ENCODE measurements at places on chromosomes 13 and 19.

GRCh38 chr19:44702551-44703176 lies 3.7 kb downstream of the CEACAM16 start:
- no peak for DNase-seq

DNA sequence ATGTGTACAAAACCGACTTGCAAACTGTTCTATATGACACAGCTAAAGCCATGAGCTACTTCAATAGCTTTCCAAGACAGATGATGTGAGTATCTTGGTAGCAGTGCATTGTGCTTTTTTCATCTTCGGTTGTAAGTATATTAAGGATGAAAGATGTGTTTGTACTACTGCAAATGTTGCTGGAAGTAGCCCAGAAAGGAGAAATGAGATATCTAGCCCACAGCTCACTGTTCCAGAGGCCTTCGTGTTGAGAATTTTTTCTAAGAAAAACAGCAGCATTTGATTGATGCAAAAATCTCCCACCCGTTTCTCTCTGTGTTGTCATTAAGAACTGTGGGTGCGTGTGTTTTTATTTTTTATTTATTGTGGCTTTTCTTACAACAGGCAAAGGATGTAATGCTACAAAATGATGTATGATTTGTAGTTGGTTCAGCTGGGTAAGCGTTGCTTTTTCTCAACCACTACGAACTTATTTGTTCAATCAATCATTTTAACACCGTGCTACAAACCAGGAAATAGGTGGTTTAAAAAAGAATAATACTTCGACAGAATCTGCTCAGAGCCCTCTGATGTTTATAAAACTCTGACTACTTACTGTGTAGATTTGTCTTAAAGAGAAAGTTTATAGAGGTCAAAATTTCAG lies 41.6 kb upstream of the RFC3 start:
- no peak for DNase-seq

DNA sequence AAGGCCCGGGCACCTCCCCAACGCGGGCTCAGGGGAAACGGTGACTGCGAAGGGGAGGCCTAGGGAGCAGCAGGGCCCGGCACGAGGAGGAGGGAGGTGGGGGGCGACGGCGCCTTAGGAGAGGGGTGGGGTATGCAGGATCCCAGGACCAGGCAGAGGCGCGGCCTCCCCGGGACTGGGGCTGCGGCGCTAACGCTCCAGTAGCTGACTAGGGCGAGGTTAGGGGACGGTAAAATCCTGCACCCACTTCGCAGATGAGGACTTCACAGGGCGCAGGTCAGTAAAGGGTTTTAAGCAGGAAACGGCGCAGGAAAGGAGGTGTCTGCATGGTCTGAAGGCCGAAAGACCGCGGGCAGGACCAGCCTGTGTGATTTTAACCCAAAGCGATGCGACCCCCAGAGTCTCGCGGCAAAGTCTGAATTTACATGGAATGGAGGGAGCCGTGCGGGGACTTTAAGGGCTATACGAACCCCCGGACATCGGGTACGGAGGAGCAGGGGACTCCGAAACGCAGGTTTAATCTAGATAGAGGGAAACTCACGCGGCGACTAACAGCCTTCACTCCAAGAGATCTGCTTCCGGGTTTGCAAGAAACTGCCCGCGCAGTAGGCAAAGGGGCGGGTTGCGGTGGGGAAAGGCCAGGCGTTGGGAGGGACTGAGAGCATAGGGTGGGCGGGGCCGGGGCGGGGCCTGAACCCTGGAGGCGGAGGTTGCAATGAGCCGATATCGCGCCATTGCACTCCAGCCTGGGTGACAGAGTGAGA lies at the start of gene ZNF665:
ZNF665 (minus strand) TSS at position 588 of the 764 bp plus-strand sequence. CDS start 10,460 bp downstream, outside the sequence.
- DNase-seq, result peak; percentile 86

GRCh38 chr13:98285852-98286594 lies 109.0 kb upstream of the RNF113B start:
- no peak for DNase-seq

DNA sequence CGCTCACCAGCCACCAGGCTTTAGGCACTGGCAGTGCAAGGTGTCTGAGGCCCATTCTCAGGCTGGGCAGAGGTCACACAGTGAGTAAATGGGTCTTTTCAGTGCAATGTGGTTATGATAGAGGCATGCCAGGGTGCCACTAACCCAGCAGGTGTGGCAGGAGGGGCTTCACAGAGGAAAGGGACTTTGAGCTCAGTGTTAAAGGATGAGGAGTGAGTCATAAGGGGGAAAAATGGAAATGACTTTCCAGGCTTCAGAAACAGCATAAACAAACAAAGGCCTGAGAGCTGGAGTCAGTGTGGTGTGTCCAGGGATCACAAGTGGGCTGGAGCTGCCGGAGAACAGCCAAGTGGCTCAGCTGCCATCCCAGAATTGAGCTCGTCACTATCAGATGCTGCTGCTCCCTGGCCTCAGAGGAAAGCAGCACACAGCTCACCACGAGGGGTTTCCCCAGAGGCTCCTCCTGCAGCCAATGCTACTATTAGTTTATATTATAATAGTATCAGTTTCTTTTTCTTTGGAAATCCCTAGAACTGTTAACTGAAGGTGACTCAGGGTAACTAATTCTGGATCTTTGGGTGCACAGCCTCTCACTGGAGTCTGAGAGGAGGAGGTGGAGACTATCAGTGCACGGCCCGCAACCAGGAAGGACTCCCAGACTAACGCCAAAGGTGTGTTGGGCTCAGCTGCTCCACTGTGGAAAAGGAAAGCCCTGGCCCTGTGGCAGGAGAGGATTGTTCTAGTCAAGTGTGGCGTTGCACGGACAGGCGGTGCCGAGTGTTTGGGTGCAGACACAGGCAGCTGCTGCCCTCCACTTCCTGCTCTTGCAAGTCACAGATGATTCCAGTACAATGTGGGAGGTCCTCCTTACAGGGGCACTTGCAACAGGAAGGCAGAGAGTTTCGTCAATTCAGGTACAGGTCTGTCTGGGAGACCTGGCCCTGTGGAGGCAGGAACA lies 39.5 kb downstream of the DHRS12 start:
- peak; percentile 15 for DNase-seq

DNA sequence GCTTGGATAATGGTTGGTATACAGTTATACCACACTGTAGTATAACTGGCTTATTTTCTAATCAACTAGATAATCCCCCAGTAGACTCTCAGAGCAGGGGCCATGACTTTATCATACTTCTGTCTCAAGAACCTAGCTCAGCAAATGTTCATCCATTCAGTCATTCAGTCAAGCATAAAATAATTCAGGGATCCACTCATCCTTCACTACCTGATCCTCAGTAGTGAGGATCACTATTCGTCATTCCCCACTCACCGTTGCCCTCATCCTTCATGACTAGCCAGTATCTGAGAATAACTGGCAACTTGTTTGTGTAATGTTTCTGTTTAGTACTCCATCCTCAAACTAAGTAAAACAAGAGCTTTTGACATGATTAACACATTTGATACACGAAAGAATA lies 77.6 kb downstream of the TSC22D1 start:
- DNase-seq, result no peak

- no peak for DNase-seq
Observed at GRCh38 chr13:29572575-29572974, 22.9 kb downstream of the SLC7A1 start.

DNA sequence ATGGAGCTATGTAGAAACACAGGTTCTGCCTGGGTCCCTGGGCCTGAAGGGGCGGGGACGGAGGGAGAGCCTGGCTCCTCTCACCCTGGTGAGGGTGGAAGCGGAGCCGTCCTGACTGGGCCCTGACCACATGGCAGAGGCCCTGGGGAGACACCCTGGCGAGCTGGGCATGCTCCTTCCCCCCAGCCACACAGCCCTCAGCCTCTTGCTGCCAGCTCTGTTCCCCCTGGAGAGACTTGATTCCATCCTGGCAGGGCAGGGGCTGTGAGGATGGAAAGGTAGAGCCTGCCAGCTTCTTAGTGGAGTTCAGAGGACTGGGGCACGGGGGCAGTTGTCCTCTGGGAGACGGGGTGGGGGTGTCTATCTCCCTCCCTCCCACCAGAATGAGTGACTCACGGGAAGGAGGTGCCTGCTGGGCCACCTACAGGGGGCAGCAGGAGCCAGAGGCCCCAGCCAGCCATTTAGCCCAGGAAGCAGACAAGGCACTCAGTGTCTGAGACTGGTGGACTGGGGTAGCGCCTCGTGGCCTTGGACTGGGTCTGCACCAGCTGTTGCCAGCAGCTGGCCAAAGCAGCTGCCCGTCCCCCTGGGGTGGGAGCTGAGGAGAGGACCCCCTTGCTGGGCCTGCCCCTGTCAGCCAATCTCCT lies 22.8 kb upstream of the RNF17 start:
- no peak for DNase-seq

GRCh38 chr19:37778613-37779126 lies 716 bp downstream of the ZNF573 start:
- DNase-seq, result peak; percentile 3

DNA sequence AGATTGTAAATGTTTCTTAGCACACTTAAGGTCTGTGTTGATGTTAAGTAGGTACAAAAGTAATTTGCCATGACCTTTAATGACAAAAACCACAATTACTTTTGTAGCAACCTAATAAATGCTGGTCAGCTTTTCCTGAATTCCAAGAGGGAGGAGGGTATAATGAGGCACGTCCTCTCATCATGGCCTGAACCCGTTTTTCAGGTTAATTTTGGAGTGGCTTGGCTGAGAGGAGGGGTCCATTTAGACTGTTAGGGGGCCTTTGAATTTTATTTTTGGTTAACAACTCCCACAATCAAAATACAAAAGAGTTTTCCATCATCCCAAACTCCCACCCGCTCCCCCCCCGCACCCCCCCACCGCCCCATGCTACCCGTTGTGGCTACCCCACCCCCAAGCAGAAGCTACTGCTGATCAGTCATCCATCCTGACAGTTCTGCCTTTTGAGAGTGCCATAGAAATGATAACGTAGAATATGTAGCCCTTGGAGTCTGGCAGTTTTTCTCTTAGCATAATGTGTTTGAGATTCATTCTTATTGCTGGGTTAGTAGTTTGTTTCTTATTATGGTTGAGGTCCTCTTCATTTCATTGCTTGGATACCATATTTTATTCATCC lies 14.4 kb upstream of the PLEKHF1 start:
- DNase-seq, result no peak

GRCh38 chr13:61406275-61406674 lies 9.4 kb downstream of the PCDH20 start:
- DNase-seq, result no peak

DNA sequence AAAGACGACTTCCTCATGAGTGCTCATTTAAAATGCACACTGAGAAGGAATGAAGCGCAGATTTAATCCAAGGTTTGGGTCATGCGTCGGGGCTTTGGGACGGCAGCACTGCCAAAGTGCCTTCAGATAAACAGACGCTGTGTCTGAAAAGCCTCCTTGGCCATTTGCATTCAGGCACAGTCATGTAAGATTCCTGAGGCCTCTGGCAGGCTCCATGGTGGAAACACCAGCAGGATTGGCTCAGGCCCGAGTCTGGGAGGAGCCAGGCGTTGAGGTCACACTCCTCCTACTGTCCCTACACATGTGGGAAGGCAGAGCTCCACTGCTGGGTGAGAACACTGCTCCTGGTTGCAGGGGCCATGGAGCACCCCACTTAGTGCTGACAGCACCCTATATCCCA lies 113.3 kb upstream of the KL start:
- peak; percentile 23 for DNase-seq

GRCh38 chr19:16022681-16023080 lies 53.6 kb upstream of the TPM4 start:
- DNase-seq, result no peak
